ENCODE measurements at places on chromosomes 2 and 18.

DNA sequence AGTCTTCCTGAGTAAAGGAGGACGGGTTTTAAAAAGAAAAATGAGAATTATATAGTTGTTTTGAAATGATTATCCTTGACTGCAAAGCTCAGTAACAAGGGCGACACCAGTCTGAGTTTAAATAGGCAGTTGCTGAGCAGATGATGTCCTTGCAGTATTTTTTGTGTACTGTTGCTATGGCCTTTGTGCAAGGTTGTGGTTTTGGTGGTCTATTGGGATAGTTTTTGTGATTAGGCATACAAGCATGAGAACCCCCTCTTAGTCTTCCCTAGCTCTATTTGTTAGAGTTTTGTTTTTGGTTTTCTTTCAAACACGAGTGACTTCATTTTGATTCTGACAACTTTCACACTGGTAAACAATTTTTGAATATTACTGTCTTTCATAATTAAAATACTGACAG is 64.1 kb downstream of the TAF4B start:
- no peak for DNase-seq

DNA sequence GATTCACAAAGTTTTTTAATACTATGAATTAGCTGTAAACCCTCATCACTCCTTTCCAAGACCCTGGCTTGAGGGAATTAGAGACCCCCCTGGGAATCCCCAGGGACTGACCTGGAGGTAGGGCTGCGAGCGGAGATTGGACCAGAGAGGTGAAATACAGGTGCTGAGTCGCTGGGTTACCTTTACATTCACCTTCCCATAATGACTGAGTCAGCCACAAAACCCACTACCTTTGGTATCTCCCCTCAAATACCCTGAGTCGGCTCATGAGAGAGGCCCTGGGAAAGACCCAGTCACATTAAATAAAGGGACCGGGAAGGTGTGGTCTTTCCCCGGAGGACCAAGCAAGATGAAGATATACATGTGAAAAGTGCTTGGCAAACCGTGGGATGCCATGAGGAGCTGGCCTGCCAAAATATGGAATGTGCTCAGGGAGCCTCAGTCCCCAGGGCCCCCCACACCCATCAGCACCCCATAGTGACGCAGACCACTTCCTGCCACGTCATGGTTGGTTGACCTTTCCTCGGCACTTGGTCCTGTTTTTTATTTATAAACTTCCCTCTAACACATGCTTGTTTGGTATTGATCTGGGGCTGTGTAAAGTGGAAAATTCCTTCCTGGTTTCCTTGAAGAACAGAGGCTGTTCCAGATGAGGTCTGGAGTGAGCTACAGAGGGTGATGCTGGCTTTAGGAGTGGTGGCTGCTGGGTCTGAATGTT is 51.4 kb downstream of the IL1RL2 start:
- DNase-seq, result peak; percentile 88

DNA sequence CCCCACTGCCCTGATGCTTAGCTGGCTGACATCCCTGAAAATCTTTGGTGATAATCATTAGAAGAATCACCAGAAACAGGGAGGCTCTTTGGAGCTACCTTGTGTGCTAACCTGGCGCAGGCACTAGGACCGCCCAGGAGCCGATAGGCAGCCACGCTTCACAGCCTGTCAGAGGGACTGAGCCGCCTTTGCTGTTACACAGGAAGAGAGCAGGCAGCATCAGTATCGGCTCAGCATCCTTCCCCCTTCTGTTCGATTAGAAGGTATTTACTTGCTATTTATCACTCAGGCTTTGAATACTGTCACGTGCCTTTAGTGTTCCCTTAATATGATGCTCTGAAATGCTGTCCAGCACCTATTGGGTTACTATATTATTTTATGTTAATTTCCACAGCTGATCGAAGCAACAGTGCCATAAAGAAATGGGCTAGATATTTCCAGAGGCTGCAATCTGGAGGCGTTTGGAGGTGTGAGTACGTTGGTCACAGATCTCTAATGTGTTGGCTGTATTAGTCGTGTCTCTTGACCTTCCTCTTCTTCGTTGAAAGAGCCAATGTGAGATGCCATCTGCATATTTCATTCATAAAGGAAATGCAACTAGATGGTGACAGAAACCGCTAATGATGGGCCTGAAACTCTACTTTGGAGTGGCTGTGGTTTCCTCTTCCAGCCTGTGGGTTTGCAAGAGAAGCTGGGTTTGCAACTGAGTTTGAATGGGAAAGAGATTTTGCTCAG is 110.4 kb upstream of the RAB27B start:
- DNase-seq, result no peak

- DNase-seq, result no peak
Observed at GRCh38 chr18:62175521-62175920, 11.3 kb downstream of the PIGN start.

GRCh38 chr2:26772064-26773001 is 8.2 kb downstream of the SLC35F6 start:
- peak; percentile 98 for DNase-seq
